Central memory CD4-positive, alpha-beta T cell (primary cell): ENCODE measurements at places on chromosomes 2 and 18.

GRCh38 chr2:182103526-182103925 lies 117.9 kb downstream of the PPP1R1C start:
- DNase-seq: no peak

GRCh38 chr2:58019229-58019628 lies 27.4 kb upstream of the VRK2 start:
- DNase-seq: no peak

- DNase-seq: no peak
These were observed 249.0 kb upstream of the TANK start for GRCh38 chr2:160911258-160911657.

- no peak for DNase-seq
These were observed 65.9 kb downstream of the PHLPP1 start for GRCh38 chr18:62781262-62781661.
